ENCODE measurements at places on chromosomes 1 and 21.

GRCh38 chr1:182761396-182762395 lies 27.9 kb upstream of the NPL start:
- no peak for DNase-seq

DNA sequence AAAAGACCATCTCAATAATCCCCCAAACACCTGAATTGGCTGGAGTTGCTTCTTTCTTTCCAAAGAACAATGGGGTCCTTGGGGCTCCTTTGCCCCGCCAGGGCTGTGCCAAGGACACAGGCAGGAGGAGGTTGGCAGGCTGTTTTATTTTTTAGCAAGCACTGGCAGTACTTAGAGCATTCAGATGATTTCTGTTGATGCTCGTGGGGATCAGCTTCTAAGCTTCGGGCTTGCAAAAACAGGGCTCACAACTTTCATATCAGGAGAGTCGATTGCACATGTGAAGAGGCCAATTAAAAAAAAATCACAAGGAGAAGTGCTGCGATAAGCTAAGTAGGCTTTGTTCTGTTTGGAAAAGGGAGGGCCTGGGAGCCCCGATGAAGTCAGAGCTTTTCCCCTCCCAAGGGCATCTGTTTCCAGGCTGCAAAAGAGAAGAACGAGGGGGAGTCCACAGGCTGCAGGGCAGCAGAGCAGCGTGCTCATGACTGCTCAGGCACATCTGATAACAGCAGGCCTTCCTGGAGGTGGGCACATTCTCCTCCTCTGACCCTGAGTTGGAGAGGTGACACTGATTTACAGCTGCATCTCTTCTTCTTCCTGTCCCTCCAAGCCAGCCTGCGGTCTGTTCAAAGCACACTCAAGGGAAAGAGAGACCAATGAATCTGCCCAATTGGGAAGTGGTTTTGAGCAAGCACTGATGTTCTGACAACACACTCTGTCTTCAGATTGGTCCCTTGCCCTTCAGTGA lies 27.3 kb upstream of the BCAR3 start:
- DNase-seq, result no peak

GRCh38 chr1:54378157-54378873 lies 27.9 kb downstream of the SSBP3 start:
- no peak for DNase-seq

- DNase-seq, result no peak
These were observed 70.3 kb upstream of the CAMK1G start for GRCh38 chr1:209513226-209513625.

- DNase-seq, result no peak
These were observed 82.0 kb downstream of the KCNK1 start for GRCh38 chr1:233695901-233696300.

- no peak for DNase-seq
These were observed 43.9 kb downstream of the GRHL3 start for GRCh38 chr1:24362982-24363614.

- DNase-seq, result no peak
These were observed 238 bp upstream of the SCP2 start for GRCh38 chr1:52926864-52927211.

GRCh38 chr21:16865632-16866031 lies 647.2 kb upstream of the CXADR start:
- DNase-seq, result no peak

GRCh38 chr1:54403808-54404261 lies 2.4 kb downstream of the SSBP3 start:
- DNase-seq, result peak; percentile 60

GRCh38 chr1:208950206-208950605 lies 633.3 kb upstream of the CAMK1G start:
- no peak for DNase-seq

DNA sequence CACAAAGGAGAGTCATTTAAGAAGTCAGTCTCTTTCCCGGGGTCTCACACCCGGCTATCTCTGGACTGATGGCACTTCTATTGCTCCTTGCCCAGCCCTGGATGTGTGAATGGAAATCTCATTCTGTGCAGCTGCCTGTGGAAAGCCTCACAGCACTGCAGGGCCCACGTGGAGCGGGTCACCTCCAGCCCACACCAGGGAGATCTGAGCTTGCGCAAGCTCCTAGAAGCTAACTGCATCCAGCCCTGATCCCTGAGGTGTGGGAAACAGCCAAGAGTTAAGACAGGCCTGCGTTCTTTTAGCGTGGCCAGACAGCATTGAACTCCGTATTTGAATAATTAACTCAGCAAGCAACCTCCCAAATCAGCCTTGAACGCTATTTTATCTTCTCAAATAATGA lies 150.5 kb downstream of the LRIG2 start:
- DNase-seq, result no peak

- no peak for DNase-seq
These were observed 194.8 kb downstream of the DAB1 start for GRCh38 chr1:57229076-57229475.

GRCh38 chr1:10320336-10320735 lies 78.5 kb upstream of the PGD start:
- no peak for DNase-seq

GRCh38 chr1:25675729-25676476 lies 59.3 kb downstream of the MAN1C1 start:
- DNase-seq, result peak; percentile 88

- no peak for DNase-seq
These were observed 30.8 kb downstream of the DUSP10 start for GRCh38 chr1:221711063-221711577.

DNA sequence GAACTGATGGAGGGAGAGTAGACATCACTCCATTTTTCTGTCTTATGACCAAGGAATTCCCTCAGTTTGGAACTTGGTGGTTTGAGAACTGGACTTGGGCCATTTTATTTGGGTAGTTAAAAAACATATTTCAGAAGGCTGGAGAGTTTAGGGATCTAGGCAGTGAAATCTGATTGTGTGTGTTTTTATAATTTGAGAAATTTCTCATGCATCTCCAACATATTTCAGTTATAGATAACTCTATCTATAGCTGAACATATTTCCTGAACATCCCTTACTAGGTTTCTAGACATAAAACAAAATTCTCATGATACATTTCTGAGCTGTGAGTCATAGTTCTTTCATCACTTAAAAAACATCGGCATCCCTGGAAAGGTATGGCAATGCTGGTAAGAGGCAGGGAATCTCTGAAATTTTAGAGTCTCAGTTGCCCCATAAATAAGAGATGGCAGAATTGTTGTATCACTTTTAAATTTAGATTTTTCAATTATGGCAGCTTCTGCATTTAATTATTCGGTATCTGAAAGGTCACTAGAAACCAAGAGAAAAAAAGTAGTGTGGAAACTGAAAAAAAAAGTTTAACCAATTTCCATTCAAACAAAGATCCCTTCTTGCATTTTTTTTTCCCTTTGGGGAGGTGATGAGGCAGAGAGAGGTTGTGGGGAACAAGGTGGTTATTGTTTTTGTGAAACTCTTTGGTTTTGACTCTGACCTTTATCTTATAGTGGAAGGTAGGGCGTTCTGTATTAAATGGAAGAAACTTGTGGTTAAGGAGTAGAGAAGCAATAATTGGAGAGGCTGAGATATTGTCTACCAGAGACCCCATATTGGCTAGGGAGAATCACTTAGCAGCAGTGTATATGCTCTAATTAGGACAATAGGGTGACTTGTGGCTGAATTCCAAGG lies 102.9 kb downstream of the FASLG start:
- DNase-seq, result no peak

DNA sequence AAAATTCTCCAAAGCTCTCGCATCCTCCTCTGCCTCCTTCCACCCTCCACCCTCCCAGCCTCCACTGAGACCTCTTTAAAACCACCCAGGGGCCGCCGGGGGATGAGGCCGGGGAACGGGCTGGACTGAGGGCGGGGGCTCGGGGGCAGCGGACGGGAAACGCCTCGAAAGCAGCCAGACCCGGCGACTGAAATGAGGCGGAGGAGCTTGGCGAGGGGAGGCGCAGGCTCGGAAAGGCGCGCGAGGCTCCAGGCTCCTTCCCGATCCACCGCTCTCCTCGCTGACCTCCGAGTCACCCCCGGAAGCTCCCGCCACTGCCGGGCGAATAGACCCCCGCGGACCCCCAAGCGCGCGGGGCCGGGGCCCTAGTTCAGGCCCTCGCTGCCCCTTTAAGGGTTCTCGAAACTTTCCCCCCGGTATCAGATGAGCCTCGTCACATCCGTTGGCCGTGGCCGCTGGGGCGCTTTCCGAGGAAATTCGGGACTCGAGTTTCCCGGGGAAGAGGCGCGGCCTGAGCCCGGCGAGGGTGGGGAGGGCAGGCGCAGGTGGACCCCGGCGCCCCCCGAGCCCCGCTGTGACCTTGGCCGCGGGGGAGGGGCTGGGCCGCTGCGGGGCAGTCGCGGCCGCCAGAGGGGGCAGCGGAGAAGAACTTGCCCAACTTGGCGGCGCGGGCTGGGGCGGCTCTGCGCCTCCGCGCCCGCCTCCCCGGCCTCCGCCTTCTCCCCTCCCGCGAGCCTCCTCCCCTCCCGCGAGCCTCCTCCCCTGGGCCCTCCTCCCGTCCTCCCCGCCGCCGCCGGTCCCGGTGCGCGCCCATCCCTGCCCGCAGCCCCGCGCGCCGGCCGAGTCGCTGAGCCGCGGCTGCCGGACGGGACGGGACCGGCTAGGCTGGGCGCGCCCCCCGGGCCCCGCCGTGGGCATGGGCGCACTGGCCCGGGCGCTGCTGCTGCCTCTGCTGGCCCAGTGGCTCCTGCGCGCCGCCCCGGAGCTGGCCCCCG lies at the start of gene BACE2:
BACE2 (plus strand) TSS at position 813 of the 995 bp plus-strand sequence; CDS start at position 917, 104 bp downstream.
- peak; percentile 66 for DNase-seq

DNA sequence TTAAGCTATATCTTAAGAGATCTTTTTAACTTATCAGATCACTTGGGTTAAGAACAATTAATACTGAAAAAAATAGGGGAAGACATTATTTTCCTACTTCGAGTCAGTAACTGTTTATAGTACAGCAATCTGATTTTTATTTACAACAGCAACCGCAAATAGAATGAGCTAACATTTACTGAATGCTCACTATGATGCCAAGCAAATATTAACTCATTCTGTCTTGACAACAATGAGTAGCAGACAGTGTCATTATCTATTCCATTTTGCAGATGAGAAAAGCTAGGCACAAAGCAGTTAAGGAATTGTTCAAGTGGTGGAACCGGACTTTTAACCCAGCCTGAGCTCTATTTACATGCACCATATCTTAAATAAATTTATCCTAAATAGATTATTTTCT lies 273.7 kb downstream of the NTNG1 start:
- DNase-seq, result no peak

DNA sequence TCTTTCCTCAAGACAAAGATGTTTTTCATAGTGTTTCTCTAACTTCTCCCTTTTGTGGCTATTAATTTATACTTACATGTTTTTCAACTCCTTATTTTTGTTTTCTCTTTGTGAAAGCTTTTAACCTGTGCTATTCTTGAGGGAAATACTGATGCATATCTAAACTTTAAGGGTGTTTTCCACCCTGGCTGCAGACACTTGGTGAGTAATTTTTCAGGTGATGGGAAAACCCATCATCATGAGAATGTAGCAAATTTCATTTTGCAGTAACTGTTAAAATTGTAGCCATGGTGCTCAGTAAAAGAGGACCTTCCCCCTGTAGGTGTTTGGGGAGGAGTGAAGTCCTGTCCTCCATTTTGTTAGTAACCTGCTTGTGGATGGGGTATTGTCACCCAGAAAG lies 124.2 kb downstream of the LIPI start:
- DNase-seq, result no peak

DNA sequence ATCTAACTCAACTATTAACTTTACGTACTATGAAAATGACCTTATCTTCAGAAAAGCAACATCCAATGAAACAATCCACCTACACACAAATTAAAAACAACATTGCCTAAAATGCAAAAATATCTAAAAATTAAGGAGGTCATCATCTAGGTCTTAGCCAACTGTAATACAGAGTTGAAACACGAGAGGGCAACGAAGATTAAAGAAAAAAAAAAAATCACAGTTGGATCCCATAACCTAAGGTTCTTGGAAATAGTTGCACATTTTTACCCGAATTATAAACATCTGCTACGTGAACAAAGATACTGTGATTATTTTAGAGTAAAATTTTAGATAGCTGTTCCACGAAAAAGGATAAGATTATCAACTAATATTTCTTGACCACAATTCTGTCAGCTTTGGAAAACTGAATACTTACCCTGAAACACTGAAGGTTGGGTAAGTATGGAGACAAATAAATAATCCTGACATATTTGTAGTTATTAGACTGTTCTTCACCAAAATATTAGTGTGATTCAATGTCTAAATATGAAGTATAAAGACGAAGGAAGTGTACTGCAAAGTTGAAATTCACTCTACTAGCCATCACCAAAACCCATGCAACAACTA lies 88.0 kb upstream of the AK4 start:
- DNase-seq, result no peak

- peak; percentile 80 for DNase-seq
These were observed 84.6 kb downstream of the SYT2 start for GRCh38 chr1:202625416-202626360.

DNA sequence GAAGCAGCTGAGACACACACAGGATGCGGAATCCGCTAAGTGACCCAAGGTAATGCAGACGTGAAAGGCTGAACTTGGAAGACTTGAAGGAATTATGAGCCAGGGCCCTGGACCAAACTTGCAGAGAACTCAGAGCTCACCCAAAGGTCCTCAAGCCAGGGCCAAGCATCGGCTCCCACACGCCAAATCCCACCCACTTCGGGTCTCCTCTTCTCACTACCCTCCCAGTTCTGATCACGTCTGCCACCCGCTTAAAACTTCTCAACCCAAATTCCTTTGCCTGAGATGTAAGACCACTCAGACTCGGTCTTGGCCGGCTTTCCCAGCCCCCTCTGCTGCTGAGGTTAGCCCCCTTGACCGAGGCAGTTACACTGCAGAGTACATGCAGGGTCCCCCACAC lies 130.1 kb downstream of the PSMG1 start:
- no peak for DNase-seq

DNA sequence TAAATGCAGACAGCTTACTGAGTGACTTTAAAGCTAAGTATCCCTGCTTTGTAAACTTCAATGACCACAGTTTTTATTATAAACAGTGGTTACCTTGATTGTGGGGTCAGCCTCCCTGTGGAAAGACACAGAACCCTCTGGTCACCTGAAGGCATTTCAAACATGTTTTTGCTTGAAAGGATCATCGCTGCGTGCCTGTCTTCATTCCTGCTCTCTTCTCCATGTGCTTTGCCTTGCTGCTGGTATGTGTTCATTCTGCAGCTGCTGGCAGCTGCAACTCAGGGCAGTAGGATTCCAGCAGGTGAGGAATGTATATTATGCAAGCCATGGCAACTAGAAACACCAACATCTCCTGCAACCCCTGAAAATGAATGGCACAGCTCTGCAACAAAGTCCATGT lies 81.0 kb upstream of the VAV3 start:
- DNase-seq, result no peak

GRCh38 chr1:205774198-205775014 lies 876 bp downstream of the RAB29 start:
- DNase-seq, result peak; percentile 67

DNA sequence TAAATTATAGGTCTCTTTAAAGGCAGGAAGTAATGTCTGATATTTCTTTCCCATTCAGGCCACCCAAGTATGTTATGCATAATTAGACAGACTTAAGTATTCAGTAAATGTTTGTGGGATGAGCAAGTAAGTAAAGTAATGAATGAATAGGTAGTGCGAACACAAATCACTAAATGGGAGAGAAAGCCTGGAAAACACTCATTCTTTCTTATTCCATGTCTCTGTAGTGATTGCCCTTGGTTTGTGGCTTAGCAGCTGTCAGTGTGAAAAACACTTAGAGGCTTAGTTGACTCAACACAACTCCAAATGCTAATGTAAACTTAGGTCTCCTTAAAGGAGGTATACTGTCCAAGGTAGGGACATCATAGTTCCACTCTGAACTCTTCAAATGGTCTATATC lies 182.5 kb downstream of the ZC3H11B start:
- DNase-seq, result no peak

- peak; percentile 46 for DNase-seq
These were observed 1.6 kb downstream of the IFI44 start for GRCh38 chr1:78651241-78651640.
